ENCODE measurements at places on chromosomes 1 and 21. TPM values are rescaled to one million over a fixed set of nuclear protein-coding genes. Genes with fewer than 3 reads are reported as not detected.

Gene ESRRG
- 0.12 TPM for total RNA-seq

Gene KCND3
- total RNA-seq = 0.25 TPM

Gene HPDL
- total RNA-seq = 3.0 TPM

Gene SH3BGR
- 1.00 TPM for total RNA-seq

Gene ZC3H11A
- total RNA-seq = 96.2 TPM

Gene KCNE2
- not detected for total RNA-seq

Gene DIRAS3
- 3.0 TPM for total RNA-seq

Gene CAPN9
- total RNA-seq = not detected

Gene LEFTY2
- not detected for total RNA-seq

Gene FCRL2
- not detected for total RNA-seq

Gene OPRD1
- not detected for total RNA-seq

Gene ARHGEF16
- not detected for total RNA-seq

Gene TATDN3
- total RNA-seq = 16.3 TPM

Gene ZSWIM5
- total RNA-seq = 1.2 TPM

Gene CFH
- 62.7 TPM for total RNA-seq

Gene CR1
- total RNA-seq = not detected

Gene MAPKAPK2
- 30.2 TPM for total RNA-seq

Gene KRTAP19-8
- total RNA-seq = not detected

Gene HES4
- total RNA-seq = 3.7 TPM

Gene SPATA45
- total RNA-seq = not detected

Gene FAM131C
- 0.33 TPM for total RNA-seq

Gene TSPAN1
- total RNA-seq = 0.22 TPM

Gene TMEM52
- 0.11 TPM for total RNA-seq

Gene TRIM46
- 3.9 TPM for total RNA-seq

Gene KRTAP12-2
- total RNA-seq = not detected

Gene PDC
- total RNA-seq = not detected

Gene LRRC38
- total RNA-seq = 0.50 TPM

Gene UMODL1
- total RNA-seq = 0.12 TPM

Gene TLCD4
- 0.75 TPM for total RNA-seq

Gene SLC27A3
- total RNA-seq = 13.0 TPM

Gene FAM72D
- total RNA-seq = 1.00 TPM

Gene SHISA4
- 6.9 TPM for total RNA-seq

Gene GBP7
- total RNA-seq = 0.12 TPM

Gene HRNR
- total RNA-seq = not detected

Gene GRIK1
- total RNA-seq = not detected

Gene FCRLA
- total RNA-seq = 3.5 TPM

Gene NUF2
- 68.5 TPM for total RNA-seq

Gene ESPN
- 0.62 TPM for total RNA-seq

Gene S100A9
- total RNA-seq = not detected

Gene CTNNBIP1
- total RNA-seq = 24.2 TPM

Gene GJB3
- under 0.01 TPM for total RNA-seq

Gene KRTAP11-1
- not detected for total RNA-seq

Gene LRRN2
- under 0.01 TPM for total RNA-seq

Gene GSTM5
- 1.00 TPM for total RNA-seq

Gene ANGPTL3
- not detected for total RNA-seq

Gene LRP8
- 58.2 TPM for total RNA-seq

Gene ZNF593OS
- total RNA-seq = not detected

Gene LCE3D
- not detected for total RNA-seq

Gene CHIA
- not detected for total RNA-seq

Gene TTC22
- total RNA-seq = not detected

Gene PEX14
- 12.0 TPM for total RNA-seq

All from uterine smooth muscle cell (primary cell).